ENCODE measurements at places on chromosomes 13 and 19. TPM values are rescaled to one million over a fixed set of nuclear protein-coding genes. Genes with fewer than 3 reads are reported as not detected.

DNA sequence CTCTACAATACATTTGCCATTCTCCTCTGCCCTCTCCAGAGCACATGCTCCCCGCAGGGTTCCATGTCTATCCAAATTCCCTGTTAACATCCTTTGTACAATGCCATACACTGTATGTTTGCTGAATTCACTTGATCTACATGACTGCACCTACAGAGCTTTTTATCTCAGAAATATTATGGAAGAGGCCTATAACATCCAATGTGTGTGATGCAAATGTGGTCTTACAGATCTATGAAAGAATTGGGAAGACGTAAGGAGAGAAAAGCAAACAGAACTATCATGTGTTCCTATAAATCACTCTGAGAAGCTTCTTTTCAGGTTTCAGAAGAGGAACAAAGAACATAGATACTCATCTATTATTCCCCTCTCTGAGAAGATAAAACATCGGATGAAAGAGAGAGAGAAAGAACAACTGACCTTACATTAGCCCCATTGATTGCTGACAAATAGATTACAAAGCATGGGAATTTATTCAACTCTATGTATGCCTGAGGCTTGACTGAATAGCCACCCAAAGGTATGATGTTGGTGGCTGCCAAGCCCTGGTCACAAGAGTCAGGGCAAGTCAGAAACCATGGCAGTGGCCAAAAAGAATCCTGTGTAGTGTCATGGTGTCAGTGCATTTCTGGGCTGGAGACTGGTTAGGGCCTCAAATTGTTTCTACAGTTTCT, 425.2 kb downstream of the FOXO1 start:
- H3K4me1 ChIP-seq: no peaks in the 10 kb centered on the region
- H3K36me3 ChIP-seq: no peaks in the 10 kb centered on the region
- no peak overlapping the region for H3K27ac ChIP-seq
- H3K4me3 ChIP-seq: no peak overlapping the region
- no peaks in the 10 kb centered on the region for H3K27me3 ChIP-seq

GRCh38 chr13:22336460-22336859, 665.6 kb downstream of the FGF9 start:
- H3K4me1 ChIP-seq: no peaks in the 10 kb centered on the region
- no peaks in the 10 kb centered on the region for H3K36me3 ChIP-seq
- H3K4me3 ChIP-seq: no peak overlapping the region

- H3K27me3 ChIP-seq: no peaks in the 10 kb centered on the region
- no peaks in the 10 kb centered on the region for H3K36me3 ChIP-seq
These were observed 21.9 kb downstream of the CCL25 start for GRCh38 chr19:8074501-8074900.

Gene KCNN4
- 17.3 TPM for total RNA-seq

Gene CEBPA
- total RNA-seq: 1.1 TPM

Gene RDH8
- total RNA-seq: not detected

Gene KIR3DL2
- 1.3 TPM for total RNA-seq

- no peaks in the 10 kb centered on the region for H3K27me3 ChIP-seq
- H3K27ac ChIP-seq: no peak overlapping the region
These were observed 19.1 kb upstream of the ZNF260 start for GRCh38 chr19:36547001-36547732.

Gene SGCG
- not detected for total RNA-seq

- H3K4me1 ChIP-seq: no peaks in the 10 kb centered on the region
- no peak overlapping the region for H3K4me3 ChIP-seq
- no peaks in the 10 kb centered on the region for H3K27me3 ChIP-seq
- no peak for DNase-seq
These were observed 464.8 kb downstream of the COG6 start for GRCh38 chr13:40120288-40120687.

GRCh38 chr13:106755542-106755941, 187.6 kb upstream of the ARGLU1 start:
- no peaks in the 10 kb centered on the region for H3K27me3 ChIP-seq
- no peak overlapping the region for H3K27ac ChIP-seq
- no peaks in the 10 kb centered on the region for H3K36me3 ChIP-seq
- DNase-seq: no peak
- H3K4me1 ChIP-seq: no peaks in the 10 kb centered on the region
- no peak overlapping the region for H3K4me3 ChIP-seq

All from naive thymus-derived CD4-positive, alpha-beta T cell (primary cell).